ENCODE measurements at places on chromosomes 6 and 20.
A peak's percentile ranks its signal among the peaks of the same experiment; 100 is the strongest.

DNA sequence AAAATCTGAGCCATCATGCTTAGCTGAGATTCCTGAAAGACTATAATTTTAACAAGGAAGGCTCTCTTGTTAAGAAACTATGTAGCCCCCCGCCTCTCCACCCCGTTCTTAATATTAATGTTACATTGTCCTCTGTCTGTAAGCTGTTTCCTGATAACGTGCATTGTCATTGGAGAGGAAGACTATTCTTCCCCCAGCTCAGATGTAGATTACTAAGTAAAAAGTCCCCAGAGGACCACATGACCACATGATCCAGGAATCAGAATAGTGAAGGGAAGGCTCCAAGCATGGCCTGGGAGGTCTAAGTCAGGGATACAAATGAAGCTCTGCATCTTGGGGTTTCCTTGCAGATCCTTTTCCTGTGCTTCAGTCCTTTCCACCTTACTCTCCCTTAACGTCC lies 106.4 kb downstream of the JARID2 start:
- DNase-seq, result no peak

DNA sequence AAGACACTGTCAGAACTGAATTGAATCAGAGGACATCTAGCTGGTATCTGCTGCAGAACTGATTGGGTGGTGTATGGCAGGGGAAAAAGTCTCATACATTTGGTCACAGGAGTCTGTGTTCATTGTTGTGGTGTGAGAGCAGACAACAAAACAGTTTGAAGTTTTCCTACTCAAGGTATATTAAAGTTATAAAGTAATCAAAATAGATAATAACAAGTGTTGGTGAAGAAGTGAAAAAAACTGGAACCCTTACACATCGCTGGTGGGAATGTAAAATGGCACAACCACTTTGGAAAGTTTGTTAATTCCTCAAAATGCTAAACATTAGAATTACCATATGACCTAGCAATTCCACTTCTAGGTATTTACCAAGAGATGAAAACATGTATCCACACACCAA lies 24.7 kb downstream of the SRPK1 start:
- DNase-seq, result no peak

DNA sequence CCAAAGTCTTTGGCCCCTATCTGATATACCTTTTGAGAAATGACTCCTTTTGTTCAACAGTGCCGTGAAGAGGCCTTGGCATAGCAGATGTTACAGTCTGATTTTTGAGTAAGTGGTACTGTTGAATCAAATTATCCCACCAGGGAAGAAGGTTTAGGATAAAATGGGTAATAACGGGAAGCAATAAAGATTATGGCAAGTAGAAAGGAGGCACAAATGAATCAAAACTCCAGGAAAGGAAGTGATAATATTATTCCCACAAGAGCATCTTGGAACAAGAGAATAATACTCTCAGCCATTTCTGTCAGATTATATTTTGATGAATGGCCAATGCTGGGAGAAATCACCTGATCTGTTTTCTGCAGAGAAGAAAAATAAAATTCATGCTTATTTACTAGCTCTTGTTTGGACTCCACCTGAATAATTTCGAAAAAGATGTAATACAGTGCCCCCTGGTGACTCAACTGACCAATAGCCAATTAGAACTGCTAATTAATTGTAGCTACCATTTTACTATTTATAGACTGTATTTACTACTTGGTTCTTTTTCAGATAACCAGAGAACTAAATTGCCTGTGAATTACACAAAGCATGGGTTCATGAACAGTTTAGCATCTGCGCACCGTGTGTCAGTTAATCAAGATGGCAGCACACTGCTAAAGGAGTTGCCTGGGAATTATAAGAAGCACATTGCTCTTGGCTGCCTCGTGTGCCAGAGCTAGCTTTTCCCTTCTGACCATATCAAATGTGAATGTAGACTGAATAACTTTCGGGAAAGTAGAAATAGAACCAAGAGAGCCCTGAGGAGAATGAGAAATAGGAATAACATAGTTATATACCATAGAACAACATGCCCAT lies 78.5 kb upstream of the TRDN start:
- DNase-seq, result peak; percentile 70

- DNase-seq, result no peak
Observed at GRCh38 chr6:130575971-130576370, 210.2 kb downstream of the TMEM200A start.

GRCh38 chr6:136994782-136995181 lies 50.0 kb downstream of the IL20RA start:
- no peak for DNase-seq

GRCh38 chr6:125312950-125313349 lies 11.2 kb upstream of the HDDC2 start:
- no peak for DNase-seq

DNA sequence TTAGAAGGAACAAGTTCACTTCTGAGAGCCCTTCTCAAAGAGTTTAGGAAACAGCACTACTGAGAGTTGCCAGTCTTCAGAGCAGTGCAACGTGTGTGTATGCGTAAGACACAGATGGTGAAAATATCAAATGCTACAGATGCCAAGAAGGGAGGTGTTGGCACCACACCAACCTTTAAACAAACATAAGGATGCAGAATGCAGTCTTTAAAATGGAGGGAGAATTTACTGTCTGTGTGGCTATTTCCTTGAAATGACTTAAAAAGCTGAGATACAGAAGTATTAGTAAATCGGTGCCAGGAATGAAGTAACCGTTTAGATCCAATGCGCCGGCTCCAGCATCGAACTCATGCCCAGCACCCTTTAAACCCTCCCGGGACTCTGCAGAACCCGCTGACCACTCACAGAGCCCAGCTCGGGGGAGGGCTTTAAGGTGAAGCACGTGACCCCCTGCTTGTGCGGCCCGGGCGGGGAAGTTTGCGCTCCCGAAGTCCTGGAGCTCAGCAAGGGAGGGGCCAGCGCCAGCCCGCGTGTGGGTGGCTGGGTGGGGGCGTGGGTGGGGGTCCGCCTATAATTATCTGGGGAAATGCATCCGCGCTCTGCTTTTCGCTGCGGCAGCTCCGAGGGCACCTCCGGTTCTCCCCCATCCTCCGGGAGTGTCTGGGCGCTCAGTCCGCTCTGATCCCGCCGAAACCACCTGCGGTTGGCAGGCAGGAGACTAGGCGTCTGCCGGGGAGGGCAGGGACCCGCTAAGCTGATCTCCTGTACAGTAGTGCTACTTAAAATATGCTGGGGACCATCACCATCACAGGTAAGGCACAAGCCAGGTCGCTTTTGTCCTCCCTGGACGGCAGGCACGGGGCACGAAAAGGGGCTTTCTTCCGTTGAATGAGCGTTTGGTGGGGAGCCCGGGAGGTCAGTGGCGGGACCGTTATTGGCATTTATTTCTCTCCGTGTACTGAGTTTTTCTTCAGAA lies 66.0 kb downstream of the ZBTB2 start:
- peak; percentile 83 for DNase-seq

DNA sequence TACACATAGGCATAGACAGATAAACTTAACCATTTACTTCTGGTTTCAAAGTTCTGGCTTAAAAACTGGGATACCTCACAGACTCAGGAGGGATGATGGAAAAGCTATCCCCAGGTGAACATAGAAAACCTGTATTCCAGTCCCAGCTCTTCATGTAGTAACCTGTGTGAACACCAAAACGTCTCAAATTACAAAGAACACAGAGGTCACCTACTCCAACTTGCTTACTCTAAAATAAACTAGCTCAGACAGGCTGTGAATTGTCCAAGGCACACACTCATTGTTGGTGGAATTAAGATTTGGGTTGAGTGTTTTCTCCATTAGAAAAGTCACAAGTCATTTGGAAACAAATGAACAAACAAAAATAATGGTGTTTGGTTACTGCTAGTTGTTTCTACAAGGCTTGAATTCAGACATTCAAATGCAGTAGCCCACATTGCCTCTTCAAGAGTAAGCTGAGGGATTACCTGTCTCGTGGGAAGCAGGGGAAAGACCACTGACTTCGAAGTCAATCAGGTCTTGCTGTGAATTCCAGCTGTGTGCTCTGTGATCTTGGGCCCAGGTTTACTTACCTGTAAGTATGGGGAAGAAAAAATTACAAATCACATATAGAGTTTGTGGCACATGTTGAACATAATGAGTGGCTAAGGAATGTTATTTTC lies 48.2 kb upstream of the LRRC1 start:
- DNase-seq, result no peak
